ENCODE measurements at places on chromosomes 12 and 14.

GRCh38 chr14:104784218-104784568 is 11.4 kb downstream of the AKT1 start:
- no peak for DNase-seq

GRCh38 chr12:43973993-43974392 is 138.1 kb downstream of the TMEM117 start:
- no peak for DNase-seq

DNA sequence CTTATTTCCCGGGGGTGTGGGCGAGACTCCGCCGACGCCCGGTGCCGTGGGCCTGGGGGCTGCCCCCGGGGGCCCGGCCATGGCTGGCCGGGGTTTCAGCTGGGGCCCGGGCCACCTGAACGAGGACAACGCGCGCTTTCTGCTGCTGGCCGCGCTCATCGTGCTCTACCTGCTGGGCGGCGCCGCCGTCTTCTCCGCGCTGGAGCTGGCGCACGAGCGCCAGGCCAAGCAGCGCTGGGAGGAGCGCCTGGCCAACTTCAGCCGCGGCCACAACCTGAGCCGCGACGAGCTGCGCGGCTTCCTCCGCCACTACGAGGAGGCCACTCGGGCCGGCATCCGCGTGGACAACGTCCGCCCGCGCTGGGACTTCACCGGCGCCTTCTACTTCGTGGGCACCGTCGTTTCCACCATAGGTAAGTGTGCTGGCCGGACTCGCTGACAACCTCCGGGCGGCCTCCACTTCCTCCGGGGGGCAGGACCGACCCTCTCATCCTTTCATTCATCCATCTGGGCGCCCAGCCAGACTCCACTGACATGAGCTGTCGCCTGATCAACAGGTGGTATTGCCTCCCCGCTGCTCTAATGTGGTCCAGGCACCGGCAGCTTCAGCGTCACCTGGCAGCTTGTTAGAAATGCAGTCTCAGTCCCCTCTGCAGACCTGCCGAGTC is 467 bp downstream of the KCNK13 start:
- DNase-seq, result no peak

DNA sequence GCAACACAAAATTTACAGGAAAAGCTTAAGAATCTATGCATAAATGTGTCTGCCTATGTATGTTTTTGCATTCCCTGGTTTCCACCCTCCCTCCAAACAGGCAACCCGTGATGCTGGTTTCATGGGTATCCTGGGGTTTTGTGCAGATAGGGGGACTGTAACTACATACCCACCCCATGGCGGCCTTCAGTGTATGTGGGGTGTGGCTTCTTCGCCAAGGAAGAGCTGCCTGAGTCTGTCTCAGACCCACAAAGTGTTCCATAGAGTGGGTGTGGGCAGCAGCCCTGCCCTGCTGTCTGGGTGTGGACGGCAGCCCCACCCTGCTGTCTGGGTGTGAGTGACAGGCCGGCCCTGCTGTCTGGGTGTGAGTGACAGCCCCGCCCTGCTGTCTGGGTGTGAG is 174.8 kb downstream of the ADGRD1 start:
- no peak for DNase-seq

- no peak for DNase-seq
Observed at GRCh38 chr12:96271469-96272199, 77.5 kb downstream of the ELK3 start.

DNA sequence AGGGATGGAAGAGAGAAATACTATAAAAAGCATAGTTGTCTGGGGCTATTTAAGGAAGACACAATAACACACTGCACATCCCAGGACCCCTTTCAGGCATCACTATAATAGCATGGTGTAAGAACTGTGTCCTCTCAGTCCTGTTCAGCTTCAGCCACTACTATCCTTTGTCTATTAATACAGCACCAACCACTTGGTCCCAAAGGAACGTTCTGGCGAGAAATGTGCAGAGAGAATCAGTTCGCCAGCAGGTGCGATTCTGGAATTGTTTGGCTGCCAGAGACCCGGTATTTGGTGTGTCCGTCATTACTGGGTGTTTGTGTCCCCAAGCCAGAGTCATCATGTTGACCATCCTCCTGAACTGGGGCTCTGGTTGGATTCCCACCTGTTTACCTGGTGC is 52.7 kb downstream of the BICD1 start:
- no peak for DNase-seq

DNA sequence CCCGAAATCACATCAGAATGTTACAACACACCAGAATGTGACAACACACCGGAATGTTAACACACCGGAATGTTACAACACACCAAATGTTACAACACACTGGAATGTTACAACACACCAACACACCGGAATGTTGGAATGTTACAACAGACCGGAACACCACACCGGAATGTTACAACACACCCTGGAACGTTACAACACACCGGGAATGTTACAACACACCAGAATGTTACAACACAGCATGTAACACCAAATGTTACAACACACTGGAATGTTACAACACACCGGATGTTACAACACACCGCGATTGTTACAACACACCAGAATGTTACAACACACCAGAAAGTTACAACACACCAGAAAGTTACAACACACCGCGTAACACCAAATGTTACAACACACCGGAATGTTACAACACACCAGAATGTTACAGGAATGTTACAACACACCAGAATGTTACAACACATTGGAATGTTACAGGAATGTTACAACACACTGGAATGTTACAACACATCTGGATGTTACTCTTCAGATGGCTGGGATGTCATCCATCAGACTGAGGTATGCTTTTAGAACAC is 21.1 kb downstream of the CHFR start:
- no peak for DNase-seq

DNA sequence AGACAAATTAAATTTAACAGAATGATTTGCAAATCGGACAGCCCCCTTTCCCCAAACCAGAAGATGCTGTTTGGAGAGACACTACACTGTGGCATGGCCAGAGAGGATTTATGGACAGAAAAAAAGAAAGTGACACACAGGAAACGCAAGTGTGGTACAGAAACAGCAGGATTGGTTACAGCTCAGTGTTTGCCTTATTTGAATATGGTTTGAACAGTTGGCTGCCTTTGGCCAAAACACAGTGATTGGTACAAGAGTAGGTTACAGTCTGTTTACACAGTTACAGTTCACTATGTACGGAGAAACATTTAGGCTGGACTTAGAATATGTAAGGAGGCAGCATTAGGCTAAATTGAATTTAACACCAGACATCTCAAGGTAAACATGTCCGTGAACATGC is 335.3 kb downstream of the NPAS3 start:
- DNase-seq, result no peak

GRCh38 chr12:27602516-27602915 is 78.5 kb downstream of the PPFIBP1 start:
- DNase-seq, result no peak

GRCh38 chr14:73248108-73248868 is 11.0 kb downstream of the PAPLN start:
- no peak for DNase-seq

DNA sequence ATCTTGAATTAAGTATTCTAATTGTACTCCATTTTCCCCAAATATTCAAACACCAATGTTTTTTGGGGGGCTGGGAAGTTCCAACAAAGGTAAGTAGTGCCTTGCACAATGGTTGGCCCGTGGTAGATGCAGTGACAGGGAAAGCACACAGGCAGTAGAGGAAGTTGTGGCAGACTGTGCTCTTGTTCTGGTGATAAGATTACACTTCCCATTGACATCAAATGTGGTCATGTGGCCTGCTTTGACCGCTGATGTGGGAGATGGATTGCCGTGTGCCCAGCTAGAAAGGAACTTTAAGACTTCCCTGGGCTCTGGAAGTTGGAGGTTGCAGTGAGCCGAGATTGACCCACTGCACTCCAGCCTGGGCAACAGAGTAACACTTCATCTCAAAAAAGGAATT is 223.8 kb downstream of the VRK1 start:
- no peak for DNase-seq

GRCh38 chr12:27276275-27276674 is 32.2 kb downstream of the STK38L start:
- no peak for DNase-seq

DNA sequence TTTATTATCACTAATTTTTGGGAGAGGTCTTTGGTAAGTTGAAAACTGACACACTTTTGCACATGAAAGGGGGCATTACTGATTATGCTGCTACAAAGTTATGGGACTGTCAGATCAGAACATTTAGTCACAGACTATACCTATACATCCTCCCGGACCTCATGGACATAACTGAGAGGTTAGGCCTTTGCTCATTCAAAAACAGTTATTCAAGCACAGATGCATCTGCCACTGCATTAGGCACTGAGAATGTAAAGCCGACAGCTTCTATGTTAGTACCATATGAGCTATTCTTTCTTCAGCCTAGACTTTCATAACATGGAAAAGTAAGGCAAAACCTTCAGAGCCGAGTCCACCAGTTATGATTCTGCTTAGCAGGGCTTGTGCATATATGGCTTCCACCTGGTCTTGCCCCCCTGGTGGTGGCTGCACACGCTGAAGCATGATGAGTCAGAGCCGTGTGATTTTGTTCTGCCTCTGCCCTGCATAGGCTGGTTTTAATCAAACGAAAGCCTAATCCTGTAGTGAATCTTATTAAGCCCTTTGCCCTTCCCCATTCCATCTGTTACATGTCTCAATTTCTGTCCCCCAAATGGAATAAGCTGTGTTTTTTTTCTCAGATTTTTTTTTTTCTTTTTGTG is 21.8 kb upstream of the RNU6-8 start:
- DNase-seq, result no peak

DNA sequence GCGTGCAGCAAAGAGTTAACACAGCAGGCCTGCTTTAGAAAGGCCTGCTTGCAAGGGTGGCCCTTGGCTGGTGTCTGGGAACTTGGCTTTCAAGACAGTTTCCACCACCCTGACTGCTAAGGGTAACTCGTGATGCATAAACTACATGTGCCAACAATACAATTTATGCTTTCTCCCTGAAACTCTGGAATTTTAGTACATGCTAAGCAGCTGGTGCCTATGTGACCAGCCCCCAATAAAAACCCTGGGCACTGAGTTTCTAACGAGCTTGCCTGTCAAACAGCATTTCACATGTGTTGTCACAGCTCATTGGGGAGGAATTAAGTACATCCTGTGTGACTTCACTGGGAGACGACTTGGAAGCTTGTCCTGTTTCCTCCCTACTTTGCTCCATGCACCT is 133.1 kb downstream of the SLC5A8 start:
- no peak for DNase-seq

DNA sequence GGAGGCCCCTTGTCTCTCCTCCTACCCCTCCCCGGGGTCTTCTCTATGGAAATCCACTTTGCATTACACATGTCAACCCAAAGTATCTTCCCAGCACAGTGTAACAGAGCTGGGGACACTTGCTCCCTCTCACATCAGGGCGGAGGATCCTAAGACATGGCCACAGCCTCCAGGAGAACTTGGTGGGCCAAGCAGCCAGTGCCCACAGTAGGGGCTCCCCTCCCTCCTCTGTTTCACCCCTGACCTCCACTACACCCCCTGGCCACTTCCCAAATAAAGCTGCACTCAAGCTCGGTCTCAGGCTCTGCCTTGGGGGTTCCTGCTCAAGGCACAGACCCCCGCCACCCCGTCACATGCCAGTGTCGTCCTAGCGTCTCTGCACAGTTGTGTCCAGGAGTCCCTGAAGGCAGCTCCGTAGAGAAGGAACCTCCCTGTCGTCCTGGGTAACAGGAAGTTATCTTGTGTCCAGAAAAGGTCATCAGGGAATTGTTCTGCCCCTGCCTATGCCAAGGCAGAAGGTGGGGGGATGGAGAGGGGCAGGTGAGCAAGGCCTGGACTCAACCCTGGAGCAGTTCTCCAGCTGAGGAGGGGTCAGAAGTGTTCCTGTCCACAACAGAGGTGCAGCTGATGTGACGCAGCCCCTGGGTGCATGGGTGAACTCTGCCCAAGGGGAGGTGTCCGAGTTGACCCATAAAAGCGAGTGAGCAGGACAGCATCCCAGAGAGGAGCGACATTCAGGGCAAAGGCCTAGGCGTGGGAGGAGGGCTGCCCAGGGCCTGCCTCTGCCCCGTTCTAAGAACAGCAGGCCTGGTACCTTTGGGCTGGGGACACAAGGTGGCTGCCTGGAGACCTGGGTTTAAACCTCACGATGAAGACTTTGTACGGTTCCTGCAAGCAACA is 25.5 kb downstream of the DIO3 start:
- no peak for DNase-seq

DNA sequence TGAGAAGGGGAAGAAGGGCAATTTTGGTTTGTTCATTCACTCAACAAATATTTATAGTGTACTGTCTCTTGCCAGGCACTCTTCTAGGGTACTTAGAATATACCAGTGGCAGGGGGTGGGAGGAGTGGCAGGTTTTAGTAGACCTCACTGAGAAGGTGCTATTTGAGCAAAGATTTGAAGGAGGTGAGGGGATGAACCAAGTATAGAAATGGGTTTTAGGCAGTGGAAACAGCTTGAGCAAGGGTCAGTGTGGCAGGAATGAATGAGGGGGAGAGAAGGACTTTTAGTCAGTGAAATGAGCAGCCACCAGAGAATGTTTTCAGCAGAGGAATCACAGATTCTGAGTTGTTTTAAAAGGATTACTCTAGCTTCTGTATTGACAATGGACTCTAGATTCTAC is 2.3 kb downstream of the PRIM1 start:
- no peak for DNase-seq

GRCh38 chr14:102185360-102185759 is 45.7 kb downstream of the WDR20 start:
- DNase-seq, result no peak

- no peak for DNase-seq
Observed at GRCh38 chr12:54038871-54039414, 6.1 kb downstream of the HOXC5 start.

- DNase-seq, result no peak
Observed at GRCh38 chr14:53716578-53716977, 240.0 kb downstream of the BMP4 start.

GRCh38 chr14:39555749-39556148 is 123.5 kb upstream of the FBXO33 start:
- DNase-seq, result no peak

DNA sequence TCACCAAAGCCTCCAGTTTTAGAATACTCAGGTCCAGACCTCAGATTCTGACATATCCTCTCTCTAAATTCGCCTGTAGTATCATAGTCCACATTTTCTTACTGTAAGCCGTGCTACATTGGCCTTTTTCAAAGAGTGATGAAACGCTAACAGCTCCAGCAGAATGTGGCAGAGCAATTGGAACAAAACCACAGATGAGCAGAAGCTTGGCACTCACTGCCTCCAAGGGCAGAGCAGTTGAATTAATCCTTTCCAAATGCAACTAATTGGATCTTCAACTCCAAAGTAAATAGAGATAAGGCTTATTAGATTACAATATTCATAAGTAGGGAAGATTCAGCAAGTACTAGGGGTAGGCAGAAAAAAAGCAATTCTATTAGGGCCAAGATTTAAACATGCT is 128.3 kb downstream of the SLC35F4 start:
- no peak for DNase-seq

- DNase-seq, result no peak
Observed at GRCh38 chr12:107027636-107028053, 40.7 kb upstream of the MTERF2 start.

- peak; percentile 33 for DNase-seq
Observed at GRCh38 chr12:1797011-1797901, 23.1 kb upstream of the LRTM2 start.
